Panc1 (cell line): ENCODE measurements at places on chromosomes 12 and 14.

- no peak for DNase-seq
These were observed 19.1 kb upstream of the WSCD2 start for GRCh38 chr12:108109954-108110353.

DNA sequence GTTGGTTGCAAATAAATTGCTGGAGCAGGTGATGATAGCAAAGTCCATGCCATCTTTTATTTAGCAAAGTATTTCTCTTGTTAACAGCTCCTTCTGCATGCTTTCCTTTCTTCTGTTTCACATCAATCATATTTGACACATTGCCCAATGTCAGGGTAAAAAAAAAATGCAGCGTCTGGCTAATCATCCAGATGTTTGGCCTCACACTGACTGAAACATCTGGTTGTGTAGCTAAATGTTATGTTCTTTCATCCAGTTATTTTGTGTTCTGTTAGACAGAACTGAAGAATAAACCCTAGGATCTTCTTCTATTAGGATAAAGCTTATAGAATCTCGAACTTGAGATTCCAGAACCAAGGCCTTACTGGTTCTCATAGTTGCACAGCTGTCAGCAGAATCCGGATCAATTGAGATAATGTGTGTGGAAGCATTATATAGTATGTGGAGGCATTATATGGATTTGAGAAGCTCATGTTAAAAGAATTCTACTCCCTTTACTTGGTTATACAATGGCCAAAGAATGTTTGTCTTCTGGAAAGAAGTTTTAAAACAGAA lies 859.2 kb downstream of the DIO2 start:
- no peak for DNase-seq

DNA sequence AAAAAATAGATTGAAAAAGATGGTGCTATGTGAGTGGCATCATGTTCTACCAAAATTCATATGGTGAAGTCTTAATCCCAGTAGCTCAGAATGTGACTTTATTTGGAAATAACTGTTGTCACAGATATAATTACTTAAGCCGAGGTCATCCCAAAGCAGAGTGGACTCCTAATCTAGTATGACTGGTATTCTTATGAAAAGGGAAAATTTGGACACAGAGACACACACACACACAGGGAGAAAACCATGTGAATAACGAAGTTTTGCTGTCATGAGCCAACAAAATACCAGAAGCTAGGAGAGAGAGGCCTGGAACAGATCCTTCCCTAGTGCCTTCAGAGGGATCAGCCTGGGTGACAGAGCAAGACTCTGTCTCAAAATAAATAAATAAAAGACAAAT lies 62.6 kb downstream of the FAR2 start:
- DNase-seq: no peak

DNA sequence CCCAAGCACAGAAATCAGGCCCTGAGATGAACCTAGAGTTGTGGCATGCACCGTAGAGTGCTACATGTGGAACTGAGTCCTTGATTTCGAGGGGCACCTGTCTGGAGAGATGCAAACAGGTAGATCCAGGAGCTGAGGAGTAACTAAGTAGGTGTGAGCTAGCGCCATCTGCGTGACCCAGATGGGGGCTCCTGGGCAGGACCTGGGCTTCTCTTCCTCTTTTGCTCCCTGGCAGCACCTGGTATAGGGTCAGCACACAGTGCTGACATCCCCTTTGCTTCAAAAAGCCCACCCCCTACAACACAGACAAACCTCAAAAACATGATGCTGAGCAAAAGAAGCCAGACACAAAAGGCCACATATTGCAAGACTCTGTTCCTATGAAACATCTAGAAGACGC lies 65.8 kb downstream of the PITPNM2 start:
- DNase-seq: no peak

GRCh38 chr14:54922598-54922997 lies 20.0 kb upstream of the GCH1 start:
- DNase-seq: no peak

- no peak for DNase-seq
These were observed 177.3 kb upstream of the CDKN3 start for GRCh38 chr14:54219261-54220070.

DNA sequence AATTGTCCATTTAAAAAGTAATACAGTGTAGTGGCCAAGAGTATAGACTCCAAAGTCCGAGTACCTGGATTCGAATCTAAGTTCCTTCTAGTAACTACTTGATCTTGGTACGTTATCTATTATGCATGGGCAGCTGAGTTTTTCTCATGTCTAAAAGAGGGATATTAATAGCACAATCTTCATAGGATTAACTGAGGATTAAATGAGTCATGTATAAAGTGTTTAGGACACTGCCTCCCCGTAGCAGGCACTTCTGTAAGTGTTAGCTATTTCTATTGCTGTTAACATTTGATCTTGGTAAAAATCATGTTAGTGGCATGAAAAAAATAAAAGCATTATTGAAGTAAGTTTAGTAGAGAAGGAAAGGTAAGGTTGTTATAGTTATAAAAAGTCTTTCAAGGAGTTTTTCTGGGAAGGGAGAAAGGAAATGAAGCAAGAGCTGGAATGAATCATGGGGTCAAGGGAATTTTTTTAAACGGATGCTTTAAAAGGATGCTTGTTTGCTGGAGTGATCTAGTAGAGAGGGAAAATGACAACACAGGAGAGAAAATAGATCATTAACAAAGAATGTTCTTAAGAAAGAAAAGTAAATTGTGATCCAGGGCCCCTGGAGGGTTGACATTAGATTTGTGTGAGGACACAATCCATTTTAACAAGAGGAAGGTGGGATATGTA lies 502.2 kb upstream of the USP15 start:
- DNase-seq: no peak
